Hippocampal formation (tissue), 2 donors: ENCODE measurements at places on chromosomes 1 and 21.
A peak's percentile ranks its signal among the peaks of the same experiment; 100 is the strongest.

GRCh38 chr1:236692128-236692527 is 5.8 kb downstream of the ACTN2 start:
- no peak for DNase-seq

DNA sequence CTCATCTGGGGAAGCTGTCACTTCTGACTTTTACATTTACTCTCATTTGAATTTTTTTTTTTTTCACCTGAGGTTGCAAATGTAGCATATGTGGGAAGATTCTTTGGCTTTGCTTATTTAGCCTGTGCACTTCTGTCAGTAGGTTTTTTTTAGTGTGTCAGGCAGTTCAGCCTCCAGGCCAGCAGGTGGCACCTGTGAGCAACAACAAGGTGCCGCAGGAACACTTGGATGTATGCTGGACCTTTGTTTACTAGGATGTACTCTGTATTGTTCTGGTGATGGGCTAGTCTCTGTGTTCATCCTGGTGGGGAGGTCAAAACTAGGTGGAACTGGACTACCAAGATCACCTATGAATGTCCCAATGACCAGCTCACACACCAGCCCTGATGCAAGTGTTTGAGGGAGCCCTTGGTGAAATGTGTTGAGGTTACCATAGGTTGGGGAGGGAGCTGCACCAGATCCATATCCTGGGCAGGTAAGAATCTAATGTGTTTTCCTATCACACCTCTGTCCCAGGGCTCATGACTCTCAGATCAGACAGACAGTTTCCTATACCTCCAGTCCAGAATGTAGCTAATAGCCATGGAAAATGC is 618.2 kb downstream of the BRINP3 start:
- no peak for DNase-seq

DNA sequence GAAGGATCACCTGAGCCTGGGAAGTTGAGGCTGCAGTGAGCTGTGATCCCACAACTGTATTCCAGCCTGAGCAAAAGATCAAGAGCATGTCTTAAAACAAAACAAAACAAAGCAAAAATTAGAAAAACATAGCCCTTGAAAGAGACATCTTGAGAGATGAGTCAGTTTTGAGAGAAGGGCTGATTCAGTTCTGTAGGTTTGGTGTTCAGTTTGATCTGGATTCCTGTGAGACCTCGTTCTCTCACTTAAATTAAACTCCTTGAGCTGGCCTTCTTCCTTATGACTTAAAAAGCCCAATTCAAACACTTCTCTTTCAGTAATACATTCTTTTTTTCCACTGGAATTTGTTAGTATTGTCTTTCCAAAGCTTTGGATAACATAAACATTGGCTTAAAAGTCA is 164.2 kb downstream of the NRIP1 start:
- DNase-seq = no peak

GRCh38 chr1:37133276-37134145 is 99.2 kb upstream of the GRIK3 start:
- DNase-seq = peak; percentile 16

DNA sequence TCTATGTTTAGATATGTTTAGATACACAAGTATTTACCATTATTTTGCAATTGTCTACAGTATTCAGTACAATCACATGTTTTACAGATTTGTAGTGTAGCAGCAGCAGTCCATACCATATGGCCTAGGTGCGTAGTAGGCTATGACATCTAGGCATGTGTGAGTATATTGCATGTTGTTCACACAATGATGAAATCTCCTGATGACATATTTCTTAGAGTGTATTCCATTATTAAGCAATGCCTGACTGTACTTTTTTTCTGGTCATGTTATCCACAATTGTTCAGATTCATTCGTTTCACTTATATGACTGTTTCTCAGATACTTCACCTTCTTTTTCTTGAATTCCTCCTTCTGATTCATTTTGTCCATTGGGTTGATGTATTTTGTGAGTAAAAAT is 9.9 kb upstream of the BACE2 start:
- no peak for DNase-seq

DNA sequence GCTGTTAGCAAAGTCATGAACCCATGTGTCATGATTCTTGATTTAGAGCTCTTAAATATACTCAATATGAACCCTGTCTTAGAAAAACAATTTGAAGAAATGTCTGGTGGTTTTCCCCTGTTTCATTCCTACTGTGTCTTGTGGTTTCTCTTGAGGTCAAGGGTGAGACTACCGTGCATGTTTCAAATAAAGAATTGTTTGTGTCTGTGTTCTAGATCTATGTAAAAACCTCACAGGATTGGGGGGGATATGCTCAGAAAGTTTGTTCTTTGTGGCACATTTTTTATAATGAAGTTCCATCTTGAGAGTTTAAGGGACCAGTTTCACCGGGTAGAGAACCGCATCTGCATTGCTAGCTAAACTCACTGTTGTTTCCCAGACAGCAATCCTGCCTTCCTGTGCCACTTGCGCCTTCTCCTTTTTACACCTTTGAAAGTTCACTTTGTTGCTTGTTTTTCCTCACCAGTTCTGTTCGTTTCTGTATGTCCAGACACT is 30.9 kb upstream of the CACYBP start:
- no peak for DNase-seq

GRCh38 chr1:26791626-26792025 is 3.9 kb downstream of the PIGV start:
- DNase-seq = no peak

DNA sequence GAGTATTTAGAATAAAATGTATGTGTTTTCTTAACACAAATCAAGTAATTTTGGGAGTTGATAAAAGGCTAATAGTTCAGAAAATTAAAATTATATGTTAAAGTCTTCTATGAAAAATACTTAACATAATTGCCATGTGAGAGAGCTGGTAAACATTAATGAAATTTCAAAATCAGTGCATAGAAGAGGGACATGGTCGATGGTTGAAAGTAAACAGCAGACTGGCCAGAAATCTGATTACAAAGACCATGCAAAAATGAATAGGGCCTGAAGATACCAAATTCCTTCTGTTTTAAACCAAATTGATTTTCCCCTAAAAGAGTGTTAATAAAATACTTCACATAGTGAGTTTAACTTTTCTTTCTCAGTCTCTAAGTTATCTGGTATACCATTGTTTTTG is 128.3 kb downstream of the GABPA start:
- DNase-seq = no peak

DNA sequence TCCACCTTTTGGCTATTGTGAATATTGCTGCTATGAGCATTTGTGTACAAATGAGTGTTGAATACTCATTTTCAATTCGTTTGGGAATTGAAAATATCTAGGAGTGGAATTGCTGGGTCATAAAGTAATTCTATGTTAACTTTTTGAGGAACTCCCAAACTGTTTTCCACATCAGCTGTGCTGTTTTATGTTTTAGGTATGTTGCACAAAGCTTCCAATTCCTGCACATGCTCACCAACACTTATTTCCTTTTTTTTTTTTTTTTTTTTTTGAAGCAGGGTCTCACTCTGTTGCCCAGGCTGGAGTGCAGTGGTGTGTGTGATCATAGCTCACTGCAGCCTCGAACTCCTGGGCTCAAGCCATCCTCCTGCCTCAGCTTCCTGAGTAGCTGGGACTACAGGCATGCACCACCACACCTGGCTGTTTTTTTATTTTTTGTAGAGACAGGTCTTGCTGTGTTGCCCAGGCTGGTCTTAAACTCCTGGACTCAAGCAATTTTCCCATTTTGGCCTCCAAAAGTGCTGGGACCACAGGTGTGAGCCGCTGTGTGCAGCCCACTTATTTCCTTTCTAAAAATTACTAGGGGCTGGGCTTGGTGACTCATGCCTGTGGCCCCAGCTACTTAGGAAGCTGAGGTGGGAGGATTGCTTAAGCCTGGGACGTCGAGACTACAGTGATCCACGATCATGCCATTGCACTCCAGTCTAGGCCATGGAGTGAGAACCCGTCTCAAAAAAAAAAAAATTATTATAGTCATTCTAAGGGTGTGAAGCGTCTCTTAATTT is 33.4 kb downstream of the TMCC2 start:
- DNase-seq = no peak

GRCh38 chr1:99660496-99660895 is 14.6 kb downstream of the PALMD start:
- no peak for DNase-seq

DNA sequence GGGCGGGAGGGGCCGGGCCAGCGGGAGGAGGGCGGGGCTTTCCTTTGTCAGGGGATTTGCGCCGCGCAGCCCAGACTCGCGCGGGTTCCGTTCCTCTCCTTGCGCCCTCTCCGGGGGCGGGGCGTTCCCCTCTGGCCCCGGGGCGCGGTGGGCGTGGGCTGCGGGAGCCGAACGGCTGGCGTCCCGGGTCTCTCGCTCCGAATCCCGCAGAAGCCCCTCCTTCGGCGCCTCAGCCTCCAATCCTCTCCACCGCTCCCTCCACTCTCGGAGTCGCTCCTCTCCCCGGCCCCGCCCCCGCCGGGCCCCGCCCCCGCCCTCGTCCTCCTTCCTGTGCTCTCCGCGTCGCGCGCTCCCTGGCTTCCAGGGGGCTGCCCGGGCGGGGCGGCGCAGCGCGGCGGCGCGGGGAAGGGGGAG is 82.8 kb upstream of the BMP8A start:
- DNase-seq = peak; percentile 96

GRCh38 chr1:91282695-91283420 is 121.8 kb downstream of the HFM1 start:
- peak; percentile 71 for DNase-seq

DNA sequence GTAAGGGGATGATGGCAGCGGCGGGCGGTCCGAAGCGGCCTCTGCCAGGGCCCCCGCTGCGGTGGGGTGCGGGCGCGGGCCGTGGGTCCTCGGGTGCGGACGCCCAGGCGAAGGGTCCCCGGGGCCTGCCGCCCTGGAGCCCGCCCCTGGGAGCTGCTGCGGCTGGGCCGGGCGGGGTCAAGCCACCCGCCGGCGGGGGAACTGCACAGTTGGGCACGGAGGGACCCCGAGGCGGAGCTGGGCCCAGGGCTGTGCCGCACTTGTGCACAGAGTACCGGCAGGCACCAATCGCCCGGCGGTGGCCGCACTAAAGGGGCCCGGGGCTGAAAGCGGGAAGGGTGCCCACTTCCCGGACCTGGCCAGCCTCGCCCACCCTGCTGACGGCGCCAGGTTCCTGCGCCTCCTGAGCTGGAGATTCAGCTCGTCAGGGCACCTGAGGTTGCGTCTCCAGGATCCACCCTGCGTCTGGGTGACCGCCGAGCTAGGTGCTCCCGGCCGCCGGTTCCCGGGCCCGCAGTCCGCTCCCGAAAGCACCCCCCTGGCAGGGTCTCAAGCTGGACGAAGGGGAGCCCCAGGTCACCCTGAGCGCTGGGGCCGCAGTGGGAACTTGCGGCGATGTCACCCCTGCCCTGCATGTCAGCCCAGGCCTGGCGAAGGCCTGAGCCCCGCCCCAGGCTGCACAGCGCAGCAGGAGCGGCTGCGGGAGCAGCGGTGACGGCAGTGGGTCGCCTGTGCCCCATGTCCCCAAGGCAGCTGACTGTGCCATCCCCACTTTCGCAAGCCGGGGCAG is 56.7 kb upstream of the ETV3 start:
- no peak for DNase-seq

DNA sequence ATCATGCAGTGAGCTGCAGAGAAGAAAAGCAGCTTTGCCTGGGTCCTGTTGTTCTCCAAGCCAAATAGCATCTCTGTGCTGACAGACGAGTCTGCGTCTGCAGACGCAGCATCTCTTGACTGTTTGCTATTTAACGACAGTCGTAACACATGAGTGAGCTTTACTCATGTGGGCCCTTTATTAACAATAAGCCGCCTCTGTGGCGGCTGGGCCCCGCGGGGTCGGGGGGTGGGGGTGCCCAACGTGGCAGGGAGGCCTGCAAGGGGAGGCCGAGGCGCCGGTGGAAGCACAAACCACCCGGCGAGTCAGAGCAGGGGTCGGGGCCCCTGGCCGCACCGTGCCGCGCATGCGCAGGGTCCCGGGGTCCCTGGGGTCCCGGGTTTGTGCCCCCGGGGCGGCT is 435.1 kb downstream of the KIF26B start:
- no peak for DNase-seq

- DNase-seq = no peak
Measured at GRCh38 chr1:177969109-177969508, 749 bp downstream of the SEC16B start.
